ENCODE measurements at places on chromosomes 7 and 10. TPM values are rescaled to one million over a fixed set of nuclear protein-coding genes. Genes with fewer than 3 reads are reported as not detected.

Gene PNLIPRP3
- total RNA-seq = not detected

DNA sequence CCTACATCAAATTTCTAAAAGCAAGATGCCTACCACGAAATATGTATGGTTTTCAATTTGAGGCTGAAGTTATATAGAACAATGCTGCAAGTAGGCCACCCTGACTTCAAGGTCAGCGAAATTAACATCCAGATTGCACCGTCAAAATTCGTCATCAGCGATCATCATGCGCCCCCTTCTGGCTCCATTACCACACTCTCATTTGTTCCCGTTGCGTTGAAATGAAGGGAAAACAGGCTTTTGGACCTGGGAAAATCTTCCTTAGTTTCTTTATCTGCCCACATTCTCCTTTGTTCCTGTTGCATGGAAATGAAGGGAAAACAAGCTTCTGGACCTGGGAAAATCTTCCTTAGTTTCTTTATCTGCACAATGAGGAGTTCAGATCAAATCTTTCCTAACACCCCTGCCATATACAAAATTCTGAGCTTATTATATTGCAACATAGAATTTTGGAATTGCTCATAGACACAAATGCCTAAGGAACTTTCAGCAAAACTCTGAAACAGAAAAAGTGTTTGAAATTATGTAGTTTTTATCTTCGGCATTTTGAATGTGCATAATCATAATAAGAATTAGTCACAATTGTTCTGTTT, 98.2 kb upstream of the PRKCQ start:
- DNase-seq = no peak

Gene PNLIPRP2
- total RNA-seq = not detected

Gene PTPN20
- total RNA-seq = not detected

DNA sequence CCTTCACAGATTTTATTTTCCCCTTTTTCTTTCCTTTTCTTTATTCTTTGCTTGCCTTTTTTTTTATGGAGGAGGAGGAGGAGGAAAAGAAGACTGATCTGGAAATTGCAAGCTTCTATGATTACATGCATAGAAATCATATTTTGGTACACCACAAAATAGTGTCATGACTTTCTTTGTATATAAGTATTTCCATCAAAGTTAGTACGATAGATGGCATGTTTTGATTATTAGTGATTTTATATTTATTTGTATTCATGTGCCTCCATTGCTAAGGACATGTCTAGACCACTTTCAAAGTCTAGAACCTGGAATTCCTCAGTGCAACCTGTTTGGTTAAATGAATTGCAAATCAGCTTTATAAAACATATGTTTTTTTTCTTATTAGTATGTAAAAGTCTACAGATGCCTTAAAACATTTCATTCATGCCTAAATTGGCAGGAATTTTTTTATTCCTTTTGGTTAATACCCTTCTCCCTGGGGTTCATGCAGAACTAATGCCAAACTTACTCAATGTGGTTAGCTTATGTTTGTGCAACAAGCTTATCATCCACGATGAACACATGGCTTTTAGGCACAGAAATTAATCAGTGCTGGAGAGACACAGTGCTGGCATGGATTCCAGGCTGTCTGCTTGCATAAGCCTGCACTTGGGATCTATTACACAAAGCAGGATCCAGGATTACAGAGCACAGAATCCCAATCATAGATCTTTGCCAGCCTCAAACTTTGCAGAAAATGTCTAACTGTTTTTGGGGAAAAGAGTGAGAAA, 213.1 kb downstream of the CHRM2 start:
- no peak for DNase-seq

Gene SPDYE8
- total RNA-seq = not detected

GRCh38 chr7:144771927-144772326, 63.9 kb downstream of the TPK1 start:
- DNase-seq = no peak

GRCh38 chr7:111833466-111833865, 271.2 kb upstream of the IMMP2L start:
- no peak for DNase-seq

Measured in H1 (cell line).